ENCODE measurements at places on chromosomes 6 and 20.

GRCh38 chr20:36173451-36173933, 19.0 kb downstream of the EPB41L1 start:
- peaks cover 29% of the 10 kb centered on the region for H3K4me1 ChIP-seq
- peak; percentile 54 for DNase-seq
- H3K4me3 ChIP-seq = no peak overlapping the region
- no peak overlapping the region for H3K27ac ChIP-seq
- no peaks in the 10 kb centered on the region for H3K27me3 ChIP-seq

- peaks cover 9% of the 10 kb centered on the region for H3K36me3 ChIP-seq
- H3K27ac ChIP-seq = peak overlapping the region; percentile 98
- peaks cover 23% of the 10 kb centered on the region for H3K4me1 ChIP-seq
- peaks cover 4% of the 10 kb centered on the region for H3K27me3 ChIP-seq
- H3K4me3 ChIP-seq = peak overlapping the region; percentile 79
- peak; percentile 54 for DNase-seq
Measured at GRCh38 chr6:42929821-42930360, 611 bp downstream of the CNPY3 start.

DNA sequence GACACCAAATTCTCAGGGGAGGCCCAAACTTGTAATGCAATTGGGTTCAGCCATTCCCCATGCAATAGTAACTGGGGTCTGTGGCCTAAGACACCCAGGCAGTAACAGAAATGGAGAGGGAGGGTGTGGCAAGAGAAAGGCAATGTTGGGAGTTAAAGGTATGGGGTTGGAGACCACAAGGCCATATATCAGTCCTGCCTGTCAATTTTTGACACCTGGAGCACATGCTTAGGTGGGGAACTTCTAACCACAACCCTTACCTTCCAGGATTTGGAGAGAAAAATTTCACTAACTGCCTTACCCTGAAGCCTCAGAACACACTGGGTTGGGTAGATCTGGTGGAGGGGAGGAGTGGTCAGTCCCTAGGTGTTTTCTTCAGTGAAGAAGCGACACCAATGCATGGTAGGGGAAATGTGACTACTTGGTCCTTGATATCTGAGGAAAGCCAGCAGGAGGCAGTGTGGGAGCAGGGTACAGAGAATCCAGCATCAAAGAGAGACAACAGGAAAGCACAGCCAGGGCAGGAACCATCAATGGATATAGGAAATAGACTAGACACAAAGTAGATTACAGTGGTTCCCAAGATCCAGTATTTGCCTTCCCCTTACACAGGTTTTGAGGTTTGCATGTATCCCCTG, 6.8 kb upstream of the USP49 start:
- H3K4me3 ChIP-seq = no peak overlapping the region
- no peaks in the 10 kb centered on the region for H3K4me1 ChIP-seq
- no peaks in the 10 kb centered on the region for H3K27me3 ChIP-seq

DNA sequence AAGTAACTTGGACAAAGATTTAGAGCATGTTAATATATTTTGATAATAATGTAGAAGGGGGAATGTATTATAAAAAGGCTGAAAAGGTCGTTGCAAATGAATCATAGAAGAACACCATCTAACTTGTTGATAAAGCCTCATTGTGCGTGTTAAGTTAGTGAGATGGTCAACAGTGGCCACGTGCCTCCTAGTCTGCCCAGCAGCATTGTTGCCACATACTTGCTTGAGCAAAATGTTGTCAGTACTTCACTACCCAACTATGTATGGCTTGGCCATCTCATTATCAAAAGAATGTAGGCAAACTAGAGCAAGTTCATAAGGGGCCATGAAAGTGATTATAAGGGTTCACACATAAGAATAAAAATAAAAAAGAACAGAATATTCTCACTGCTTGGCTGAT, 84.6 kb downstream of the PHACTR1 start:
- H3K27me3 ChIP-seq = no peaks in the 10 kb centered on the region
- no peaks in the 10 kb centered on the region for H3K36me3 ChIP-seq
- H3K4me1 ChIP-seq = no peaks in the 10 kb centered on the region
- H3K27ac ChIP-seq = no peak overlapping the region

DNA sequence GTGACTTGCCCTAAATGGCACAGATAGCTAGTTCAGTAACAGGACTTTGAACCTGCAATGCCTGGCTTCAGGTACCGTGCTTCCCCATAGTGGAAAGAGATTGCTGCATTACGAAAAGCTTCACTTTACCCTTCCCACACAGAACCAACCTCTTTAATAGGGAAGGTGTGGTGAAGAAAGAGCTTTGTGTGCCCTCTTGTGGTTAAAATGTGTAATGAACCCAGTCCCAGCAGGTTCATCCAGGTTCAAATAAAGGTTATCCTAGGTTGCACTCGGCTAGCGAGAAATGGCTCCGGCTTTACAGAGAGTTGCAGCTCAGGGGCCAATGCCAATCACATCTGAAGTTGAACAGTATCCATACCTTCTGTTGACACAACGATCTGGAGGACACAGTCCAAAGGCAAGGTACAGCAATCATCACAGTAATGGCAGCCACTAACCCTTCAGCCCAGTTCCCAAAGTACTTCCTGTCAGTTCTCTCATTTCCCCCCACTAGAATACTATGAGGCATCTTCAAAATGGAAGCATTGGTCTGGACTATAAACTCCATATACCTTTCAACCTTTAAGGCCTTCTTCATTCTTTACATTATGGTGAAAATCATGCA, 3.0 kb downstream of the DEFB115 start:
- H3K4me1 ChIP-seq = no peaks in the 10 kb centered on the region
- H3K27ac ChIP-seq = no peak overlapping the region
- no peaks in the 10 kb centered on the region for H3K36me3 ChIP-seq
- H3K4me3 ChIP-seq = no peak overlapping the region
- DNase-seq = no peak
- H3K27me3 ChIP-seq = no peaks in the 10 kb centered on the region

DNA sequence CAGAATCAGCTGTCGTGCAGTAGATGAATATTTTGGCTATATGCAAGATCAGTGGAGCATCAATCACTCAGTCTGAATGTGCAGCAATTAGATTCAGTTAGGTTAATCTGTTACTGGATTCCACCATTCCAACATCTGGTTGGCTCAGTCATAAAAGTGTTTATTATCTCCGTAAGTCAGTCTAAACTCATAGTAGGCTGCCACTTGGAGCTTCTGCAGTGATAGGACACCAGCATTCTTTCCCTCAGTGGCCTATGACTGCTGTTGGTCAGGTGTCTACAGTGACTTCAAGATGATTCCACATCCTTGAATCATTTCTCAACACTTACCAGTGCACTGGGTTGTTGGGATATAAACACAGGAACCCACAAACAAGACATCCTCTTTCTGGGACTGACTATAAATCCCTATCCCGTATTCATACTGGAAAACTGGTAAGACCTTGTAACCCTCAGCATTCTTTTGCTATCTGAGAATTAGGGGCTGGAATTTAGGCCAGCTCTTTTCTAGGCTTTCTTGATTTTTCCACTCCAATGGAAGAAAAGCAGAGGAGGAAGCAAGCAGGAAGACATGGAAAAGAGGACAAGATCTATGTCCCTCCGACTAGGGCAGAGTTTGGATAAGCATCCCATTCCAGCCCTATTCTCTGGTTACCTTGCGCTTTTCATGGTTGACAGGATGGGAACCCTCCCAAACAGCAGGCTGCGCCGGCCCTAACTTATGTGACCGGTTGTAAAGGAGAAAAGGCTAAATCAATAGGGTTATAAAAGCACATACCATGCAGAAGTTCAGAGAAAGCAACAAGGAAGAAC, 919.6 kb downstream of the KIF16B start:
- H3K27ac ChIP-seq = no peak overlapping the region
- no peak for DNase-seq
- no peaks in the 10 kb centered on the region for H3K36me3 ChIP-seq

- H3K27me3 ChIP-seq = no peaks in the 10 kb centered on the region
- DNase-seq = no peak
- H3K36me3 ChIP-seq = peaks cover 2% of the 10 kb centered on the region
- H3K4me3 ChIP-seq = no peak overlapping the region
Measured at GRCh38 chr6:24581084-24581669, 64.8 kb downstream of the KIAA0319 start.

DNA sequence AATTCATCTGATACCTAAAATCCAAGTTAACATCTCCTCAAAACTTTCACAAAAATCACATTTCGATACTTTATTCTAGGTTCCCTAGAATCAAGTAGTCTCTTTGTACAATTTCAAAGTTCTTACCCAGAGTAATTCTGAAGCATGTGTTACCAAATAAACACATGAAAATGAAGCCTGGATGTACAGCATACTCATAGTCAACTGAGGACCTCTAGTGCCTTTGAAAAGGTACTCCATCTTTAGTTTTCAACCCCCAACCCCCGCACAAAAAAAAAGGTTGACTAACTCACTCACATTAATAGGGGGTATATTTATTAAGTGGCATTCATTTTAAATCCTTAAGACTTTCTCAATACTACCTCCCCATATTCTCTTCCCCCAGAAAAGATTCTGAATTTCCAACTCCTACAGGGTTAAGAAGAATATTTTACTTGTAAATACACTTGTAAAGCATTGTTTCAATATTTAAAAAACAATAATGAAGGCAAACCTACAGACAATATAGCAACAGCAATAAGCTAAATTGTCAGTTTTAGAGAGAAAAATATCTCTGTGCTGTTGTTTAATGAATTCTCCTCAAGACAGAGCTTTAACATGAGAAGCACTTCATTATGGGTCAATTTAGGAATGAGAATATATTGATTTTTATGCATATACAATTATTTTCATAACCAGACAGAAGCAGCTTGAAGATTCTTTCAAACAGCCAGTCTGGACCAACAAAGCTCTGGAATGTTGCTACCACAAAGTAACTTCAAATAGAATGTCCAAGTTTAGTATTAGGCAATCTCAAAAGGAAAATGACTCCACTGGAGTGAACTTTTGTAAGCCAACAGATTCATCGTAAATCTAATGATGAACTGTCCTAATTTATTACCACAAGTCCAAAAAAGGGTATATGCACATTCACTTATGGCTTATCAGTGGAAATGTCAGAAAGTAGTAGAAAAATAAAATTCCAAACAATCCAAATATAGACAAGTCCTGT, 3.3 kb downstream of the PLN start:
- no peaks in the 10 kb centered on the region for H3K36me3 ChIP-seq
- H3K27me3 ChIP-seq = no peaks in the 10 kb centered on the region
- H3K4me3 ChIP-seq = no peak overlapping the region
- no peak for DNase-seq

DNA sequence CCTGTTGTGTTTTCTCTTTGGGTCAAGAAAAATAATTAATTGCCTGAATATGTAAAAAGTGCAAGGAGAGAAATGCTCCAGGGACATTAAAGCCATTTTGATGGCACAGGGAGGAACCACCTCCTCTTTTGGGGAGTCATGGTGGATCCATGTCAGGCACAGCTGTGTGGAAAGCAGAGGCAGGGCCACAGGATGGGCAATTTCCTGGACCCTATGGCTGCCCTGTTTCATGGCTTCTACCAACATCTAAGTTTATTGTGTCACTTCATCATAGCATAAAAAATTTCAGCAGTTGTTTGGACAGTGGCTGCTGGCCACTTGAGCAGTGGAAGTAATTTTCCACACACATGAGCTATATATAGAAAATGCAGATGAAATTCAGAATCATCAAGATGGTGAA, 238.2 kb downstream of the SYNE1 start:
- DNase-seq = no peak
- no peak overlapping the region for H3K4me3 ChIP-seq
- no peaks in the 10 kb centered on the region for H3K4me1 ChIP-seq
- H3K36me3 ChIP-seq = peaks cover 4% of the 10 kb centered on the region

DNA sequence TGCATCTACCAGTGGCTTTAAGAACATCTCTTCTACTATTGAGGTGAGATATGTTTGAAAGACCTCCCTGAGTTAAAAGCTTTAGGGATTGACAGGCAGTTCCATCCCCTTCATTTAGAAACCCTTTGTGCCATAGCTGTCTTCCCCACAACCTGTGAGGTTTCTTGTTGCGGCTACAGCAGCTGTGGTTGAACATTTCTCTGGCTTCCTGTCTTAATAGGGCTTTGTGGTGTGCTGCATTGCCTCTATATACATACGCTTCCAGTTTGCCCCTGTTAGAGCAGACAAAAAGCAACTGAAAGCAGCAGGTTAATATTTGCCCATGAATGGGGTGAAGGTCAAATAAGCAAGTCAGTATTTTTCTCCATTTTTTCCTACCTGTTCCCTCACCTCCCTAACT, 210.2 kb downstream of the TMEM200A start:
- no peak overlapping the region for H3K4me3 ChIP-seq
- no peak for DNase-seq
- no peaks in the 10 kb centered on the region for H3K27me3 ChIP-seq
- H3K27ac ChIP-seq = no peak overlapping the region
- H3K36me3 ChIP-seq = no peaks in the 10 kb centered on the region

GRCh38 chr6:131782764-131783163, 25.1 kb upstream of the ENPP1 start:
- H3K4me1 ChIP-seq = no peaks in the 10 kb centered on the region
- DNase-seq = no peak
- H3K27me3 ChIP-seq = no peaks in the 10 kb centered on the region

DNA sequence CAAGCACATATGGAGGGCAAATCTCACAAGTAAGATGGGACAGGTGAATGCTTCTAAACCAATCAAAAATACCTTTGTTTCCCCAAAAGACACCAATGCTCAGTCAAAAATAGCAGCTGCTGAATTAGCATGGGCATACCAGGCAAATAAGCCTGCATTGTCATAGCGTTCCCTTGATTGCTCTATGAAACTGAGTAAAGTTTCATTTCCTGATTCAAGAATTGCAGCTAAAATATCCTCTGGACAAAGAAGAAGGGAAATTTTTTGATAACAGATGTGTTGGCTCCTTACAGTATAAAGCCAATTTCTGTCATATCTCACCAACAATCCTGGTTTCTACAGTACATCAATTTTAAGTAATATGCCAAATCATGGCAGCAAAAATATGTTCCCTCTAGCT, 3.3 kb upstream of the TMEM14A start:
- H3K27me3 ChIP-seq = no peaks in the 10 kb centered on the region
- H3K36me3 ChIP-seq = no peaks in the 10 kb centered on the region
- H3K4me3 ChIP-seq = no peak overlapping the region
- H3K27ac ChIP-seq = no peak overlapping the region

DNA sequence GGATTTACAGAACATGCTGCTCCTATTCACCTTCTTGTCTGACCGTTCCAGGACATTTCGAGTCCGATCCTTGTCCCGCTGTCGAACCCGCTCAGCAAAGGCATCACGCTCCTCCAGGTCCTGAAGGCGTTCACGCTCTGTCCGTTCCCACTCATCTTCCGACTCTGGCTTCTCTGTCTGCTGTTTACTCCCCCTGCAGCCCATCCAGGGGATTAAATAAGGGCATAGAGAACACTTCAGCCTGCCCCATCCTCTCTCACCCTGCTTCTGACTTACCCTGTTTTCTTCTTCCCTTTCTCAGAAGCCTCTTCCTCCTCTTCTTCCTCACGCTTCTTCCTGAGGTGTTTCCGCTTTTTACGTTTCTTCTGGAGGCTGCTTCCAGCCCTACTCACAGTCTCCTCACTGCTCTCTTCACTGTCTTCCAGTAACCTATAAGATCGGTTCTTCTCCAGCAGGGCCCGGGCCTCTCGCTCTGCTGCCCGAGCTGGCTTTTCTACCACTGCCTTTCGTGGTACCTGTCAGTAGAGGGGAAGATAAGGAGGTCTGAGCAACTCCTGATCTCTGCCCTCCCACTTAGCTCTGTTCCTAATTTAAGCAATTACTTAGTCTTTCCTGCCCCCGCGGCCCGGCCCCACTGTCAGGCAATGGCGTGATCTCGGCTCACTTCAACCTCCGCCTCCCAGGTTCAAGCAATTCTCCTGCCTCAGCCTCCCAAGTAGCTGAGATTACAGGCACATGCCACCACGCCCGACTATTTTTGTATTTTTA, 1.9 kb downstream of the DHX16 start:
- H3K27me3 ChIP-seq = no peaks in the 10 kb centered on the region
- peaks cover 9% of the 10 kb centered on the region for H3K4me1 ChIP-seq
- H3K4me3 ChIP-seq = no peak overlapping the region
- no peak for DNase-seq

- DNase-seq = no peak
- H3K27ac ChIP-seq = no peak overlapping the region
- no peaks in the 10 kb centered on the region for H3K36me3 ChIP-seq
- no peaks in the 10 kb centered on the region for H3K4me1 ChIP-seq
Measured at GRCh38 chr20:5041433-5041832, 40.1 kb upstream of the SLC23A2 start.
